Thoracic aorta endothelial cell (primary cell): ENCODE measurements at places on chromosomes 11 and 22. TPM values are rescaled to one million over a fixed set of nuclear protein-coding genes. Genes with fewer than 3 reads are reported as not detected.

The CBLIF gene
- total RNA-seq, result not detected in 2 replicates

The SH3BP1 gene
- 0.79 and 0.93 TPM in 2 replicates for total RNA-seq

The TMEM191B gene
- not detected in 2 replicates for total RNA-seq

The PDE3B gene
- 7.4 and 10.4 TPM in 2 replicates for total RNA-seq

The CARNS1 gene
- 0.13 and 0.22 TPM in 2 replicates for total RNA-seq

The OR8D4 gene
- total RNA-seq, result under 0.01 TPM in 1 of 2 replicates, not detected in the other
